Bronchial epithelial cell (primary cell): ENCODE measurements at places on chromosomes 3 and 15. TPM values are rescaled to one million over a fixed set of nuclear protein-coding genes. Genes with fewer than 3 reads are reported as not detected.

DNA sequence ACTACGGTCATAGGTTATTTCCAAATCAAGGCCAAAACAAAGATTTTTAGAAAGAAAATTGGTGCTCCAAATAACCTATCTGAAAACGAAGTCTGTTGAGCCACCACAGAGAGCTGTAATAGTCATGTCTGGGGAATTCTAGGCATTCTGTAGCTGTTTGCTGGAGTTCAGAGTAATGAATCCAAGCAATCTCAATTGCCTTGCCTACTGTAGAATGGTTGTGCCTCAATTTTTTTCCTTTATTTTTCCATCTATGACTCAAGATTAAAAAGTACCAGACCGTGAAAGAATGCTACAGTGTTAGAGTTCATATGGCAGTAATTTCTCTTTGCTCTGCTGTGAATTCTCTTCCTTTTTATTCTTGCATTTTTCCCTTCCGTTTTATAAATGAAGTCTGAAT is 1007.2 kb upstream of the ALCAM start:
- DNase-seq, result peak; percentile 11

- no peak for DNase-seq
Observed at GRCh38 chr15:87227846-87228245, 1028.7 kb downstream of the NTRK3 start.

GRCh38 chr15:61584410-61584809 is 355.3 kb upstream of the RORA start:
- peak; percentile 12 for DNase-seq

DNA sequence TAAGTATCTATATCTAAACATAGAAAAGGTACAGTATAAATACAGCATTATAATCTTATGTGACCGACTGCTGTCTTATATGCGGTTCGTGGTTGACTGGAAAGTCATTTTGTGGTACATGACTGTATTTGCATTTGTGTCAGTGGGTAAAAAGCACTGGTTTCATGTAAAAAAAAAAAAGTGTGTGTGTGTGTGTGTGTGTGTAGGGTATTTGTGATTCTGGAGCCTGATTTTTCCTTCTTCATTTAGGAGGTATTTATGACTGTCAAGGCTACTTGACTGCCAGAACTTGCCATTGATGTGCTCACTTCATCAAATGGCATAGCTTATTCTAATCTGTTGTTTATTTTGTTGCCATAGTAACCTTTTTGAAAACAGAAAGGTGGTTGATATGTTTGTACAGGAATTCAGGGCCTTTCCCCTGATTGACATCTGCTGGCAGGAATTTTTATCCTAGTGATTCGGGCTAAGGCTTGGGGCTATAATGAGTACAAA is 63.2 kb downstream of the AKAP13 start:
- DNase-seq, result peak; percentile 96

GRCh38 chr3:130905551-130905950 is 11.7 kb downstream of the ATP2C1 start:
- peak; percentile 55 for DNase-seq

DNA sequence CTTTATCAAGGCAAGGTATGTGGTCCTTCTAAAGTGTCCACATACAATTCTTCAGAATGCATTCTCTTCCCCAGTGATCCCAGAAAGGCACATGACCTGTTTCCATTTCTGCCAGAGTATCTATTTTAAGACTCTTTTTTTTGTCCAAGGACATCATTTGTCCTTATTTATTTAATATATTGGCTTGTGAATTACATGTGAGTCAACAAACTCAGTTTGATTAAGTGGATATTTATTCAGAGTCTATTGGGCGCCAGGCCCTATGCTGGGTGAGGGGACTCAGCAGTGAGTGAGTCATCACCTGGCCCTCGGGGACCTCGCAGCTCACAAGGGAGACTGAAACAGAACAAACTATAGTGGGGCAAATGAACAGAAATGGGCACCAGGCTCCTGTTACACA is 136.8 kb downstream of the SNRK start:
- DNase-seq, result no peak

DNA sequence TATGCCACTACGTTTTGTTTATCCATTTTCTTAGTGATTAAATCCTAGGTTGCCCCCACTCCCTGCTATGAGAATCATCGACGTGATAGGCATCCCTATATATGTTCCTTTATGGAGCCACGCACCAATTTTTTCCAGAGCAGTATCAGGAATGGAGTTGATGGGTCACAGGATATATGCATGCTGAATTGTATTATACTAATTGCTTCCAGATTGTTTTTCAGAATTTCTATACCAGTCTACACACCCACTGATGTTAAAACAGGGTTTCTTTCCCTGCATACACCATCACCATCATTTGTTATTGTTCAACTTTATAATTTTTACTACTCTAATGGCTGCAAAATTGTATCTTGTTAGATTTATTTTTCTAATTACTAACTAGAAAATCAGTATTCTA is 100.1 kb upstream of the MRPS22 start:
- no peak for DNase-seq

GRCh38 chr15:34490417-34491193 is 53.0 kb upstream of the GOLGA8A start:
- DNase-seq, result no peak

DNA sequence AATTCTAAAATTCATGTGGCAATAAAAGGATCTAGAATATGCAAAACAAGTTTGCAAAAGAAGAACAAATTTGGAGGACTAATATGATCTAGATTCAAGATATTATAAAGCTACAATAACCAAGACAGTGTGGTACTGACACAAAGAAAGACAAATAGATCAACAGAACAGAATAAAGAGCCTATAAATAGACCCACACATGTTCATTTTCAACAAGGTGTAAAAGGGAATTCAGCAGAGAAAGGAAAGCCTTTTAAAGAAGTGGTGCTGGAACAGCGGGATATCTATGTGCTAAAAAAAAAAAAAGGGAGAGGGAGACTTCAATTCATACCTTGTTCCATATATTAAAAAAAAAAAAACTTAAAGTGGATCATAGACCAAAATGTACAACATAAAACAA is 149.0 kb downstream of the WDR76 start:
- DNase-seq, result no peak

- peak; percentile 21 for DNase-seq
Observed at GRCh38 chr15:90529371-90530249, at the start of gene CRTC3. TSS of gene CRTC3 (plus strand) at chr15:90529923. CDS start at chr15:90530072, 149 bp downstream.

DNA sequence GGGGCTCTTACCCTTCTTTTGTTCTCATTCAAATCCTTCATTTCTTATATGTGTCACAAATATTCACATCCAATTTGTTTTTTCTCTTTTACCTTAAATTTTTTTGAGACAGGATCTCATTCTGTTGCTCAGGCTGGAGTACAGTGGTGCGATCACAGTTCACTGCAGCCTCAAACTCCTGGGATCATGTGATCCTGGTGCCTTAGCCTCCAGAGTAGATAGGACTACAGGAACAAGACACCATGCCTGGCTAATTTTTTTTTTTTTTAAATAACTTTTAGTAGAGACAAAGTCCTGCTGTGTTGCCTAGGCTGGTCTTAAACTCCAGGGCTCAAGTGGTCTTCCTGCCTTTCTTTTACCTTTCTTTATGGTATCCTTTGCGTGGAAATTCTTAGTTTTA is 66.5 kb downstream of the POLR2M start:
- DNase-seq, result no peak

DNA sequence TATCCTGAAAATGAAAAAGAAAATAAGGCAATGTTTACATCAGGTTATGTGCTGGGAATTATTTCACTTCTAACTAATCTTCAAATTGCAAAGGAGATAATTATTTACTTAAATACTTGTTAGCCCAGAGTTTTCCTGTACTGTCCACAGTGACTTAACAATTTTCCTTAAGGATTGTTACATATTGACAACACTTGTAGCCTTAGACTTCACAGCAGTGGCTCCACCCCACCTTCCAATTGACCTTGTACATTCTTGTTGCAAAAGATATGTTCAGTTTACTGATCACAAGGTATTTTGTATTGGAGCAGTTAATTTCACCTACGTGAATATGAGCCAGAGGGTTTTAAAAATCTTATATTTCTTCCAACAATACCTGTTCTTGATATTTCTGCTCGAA is 376.9 kb downstream of the CNTN6 start:
- DNase-seq, result no peak

DNA sequence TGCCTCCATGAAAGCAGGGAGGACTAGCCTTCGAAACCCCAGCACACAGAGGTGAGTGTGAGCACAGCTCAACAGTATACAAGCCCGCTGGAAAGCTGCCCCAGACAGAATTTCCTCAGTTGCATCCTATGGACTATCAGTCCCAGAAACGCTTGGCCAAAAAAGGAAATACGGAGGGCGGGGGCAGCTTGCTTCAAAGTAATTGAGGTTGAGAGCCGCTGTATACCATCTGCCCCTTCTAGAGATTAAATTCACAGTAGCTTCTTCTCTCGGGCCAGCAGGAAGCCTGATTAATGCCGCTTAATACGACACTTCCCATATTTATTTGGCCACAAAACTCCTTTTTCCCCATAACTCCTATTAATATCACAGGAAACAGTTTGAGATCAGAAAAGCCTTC is 88.7 kb downstream of the LIPC start:
- DNase-seq, result no peak

DNA sequence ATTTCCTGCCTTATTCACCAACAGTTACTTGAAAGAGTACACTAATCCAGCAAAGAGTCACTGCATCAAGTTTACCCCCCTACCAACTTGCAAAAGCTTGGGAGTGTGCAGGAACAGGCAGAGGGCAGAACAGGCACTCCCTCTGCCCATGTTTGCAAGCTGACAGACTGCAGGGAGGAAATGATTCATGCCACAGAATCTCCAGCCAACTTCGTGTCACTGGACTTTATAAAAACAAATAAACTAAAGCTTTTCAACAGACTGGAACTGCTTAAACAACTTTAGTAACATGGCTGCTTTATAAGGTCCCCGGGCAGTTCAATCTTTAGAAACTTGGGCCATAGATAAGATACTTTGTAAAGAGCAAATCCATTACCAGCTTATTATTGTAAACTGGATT is 129.5 kb downstream of the THRB start:
- peak; percentile 99 for DNase-seq

DNA sequence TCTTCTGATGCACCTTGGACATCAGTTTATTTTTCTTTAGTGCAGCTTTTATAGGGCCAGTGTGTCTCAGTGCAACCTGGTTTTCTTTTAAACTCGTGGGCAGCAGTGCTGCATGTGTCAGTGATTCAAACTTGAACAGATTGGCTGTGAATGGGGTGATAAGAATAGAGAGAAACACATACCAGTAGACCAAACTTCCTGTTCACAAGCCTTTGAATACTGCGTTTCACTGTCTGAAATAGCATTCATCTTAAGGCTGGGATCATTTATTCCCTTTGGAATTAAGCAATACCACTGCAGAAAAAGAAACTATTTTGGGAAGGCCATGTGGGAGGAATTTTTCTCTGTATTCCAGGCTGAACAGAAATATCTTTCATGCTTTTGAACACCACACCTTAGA is 51.7 kb downstream of the PHLDB2 start:
- DNase-seq, result no peak

- peak; percentile 24 for DNase-seq
Observed at GRCh38 chr3:30751610-30752299, 142.7 kb downstream of the GADL1 start.

GRCh38 chr15:69830430-69830829 is 267.3 kb downstream of the TLE3 start:
- no peak for DNase-seq

DNA sequence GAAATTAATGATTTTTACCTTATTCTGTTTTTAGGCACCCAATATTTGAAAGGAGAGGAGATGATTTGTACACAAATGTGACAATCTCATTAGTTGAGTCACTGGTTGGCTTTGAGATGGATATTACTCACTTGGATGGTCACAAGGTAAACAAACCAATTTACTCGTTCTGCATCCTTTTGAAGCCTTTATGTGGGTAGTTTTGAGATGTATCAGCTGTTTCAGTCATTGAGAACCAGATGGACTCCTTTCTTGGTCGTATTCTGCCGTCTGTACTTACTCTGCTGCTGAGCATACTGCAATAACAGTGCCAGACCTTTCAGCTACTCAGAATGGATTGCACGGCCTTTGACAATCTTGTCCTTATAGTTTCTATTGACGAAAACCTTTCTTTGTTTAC is 13.3 kb downstream of the DNAJB11 start:
- peak; percentile 74 for DNase-seq

DNA sequence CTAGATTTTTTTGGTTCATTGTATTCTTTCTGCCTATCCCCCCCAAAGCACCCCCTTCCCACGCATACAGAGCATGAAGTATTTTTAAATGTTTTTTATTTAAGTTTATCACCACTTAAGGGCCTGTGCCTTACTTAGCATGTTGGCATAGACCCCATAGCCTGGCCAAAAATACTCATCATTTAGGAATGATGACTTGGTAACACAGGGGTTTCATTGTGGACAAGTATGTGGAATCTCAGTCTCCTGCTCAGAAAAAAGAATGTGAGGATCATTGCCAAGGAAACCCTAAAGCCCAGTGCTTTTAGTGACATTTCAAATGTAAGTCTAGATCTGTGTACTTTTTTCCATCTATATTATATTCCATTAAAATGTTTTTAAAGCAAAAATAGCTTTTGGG is 146.3 kb downstream of the ALCAM start:
- DNase-seq, result no peak

- DNase-seq, result no peak
Observed at GRCh38 chr3:111311709-111312235, 230.2 kb upstream of the CD96 start.

GRCh38 chr3:172561897-172562640 is 38.8 kb upstream of the TNFSF10 start:
- peak; percentile 86 for DNase-seq

DNA sequence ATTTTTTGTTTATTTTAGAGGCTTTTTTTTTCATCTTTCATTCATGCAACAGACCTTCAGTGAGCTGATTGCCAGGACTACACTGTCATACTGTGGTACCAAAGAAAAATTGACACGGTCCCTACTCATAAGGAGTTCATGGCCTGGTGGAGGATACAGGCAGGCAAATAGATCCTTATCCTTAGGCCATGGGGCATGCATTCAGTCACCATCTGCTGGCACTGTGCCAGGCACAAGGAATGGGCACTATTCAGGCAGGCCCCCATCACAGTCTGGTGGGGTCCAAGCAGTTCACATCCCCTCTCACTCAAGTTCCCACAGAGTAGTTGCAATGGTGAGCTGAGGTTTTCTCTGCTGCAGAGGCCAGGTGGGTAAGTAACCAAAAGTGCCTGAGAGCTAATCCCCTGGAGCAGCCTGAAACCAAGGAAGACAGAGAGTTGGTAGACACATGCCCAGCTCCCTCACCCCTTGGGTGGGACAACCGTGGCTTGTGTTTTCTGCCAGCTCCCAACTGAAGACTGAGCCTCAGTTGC is 17.3 kb downstream of the CISH start:
- no peak for DNase-seq

DNA sequence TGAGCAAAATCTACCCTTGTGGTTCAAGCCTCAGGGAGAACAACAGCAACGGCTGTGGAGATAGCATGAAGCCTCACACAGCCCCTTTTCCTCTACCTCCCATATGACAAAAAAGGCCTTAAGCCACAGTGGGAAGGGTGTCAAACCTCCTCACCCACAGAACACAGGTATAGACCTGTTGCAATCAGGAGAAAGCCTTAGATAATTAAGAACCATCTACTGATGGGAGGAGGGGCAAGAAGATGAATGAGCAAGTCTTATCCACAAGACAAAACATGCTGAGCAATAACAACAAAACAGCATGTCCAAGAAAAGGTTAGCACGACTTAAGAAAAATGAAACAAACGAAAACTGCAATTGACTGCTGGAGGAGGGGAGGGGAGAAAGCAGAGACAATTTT is 272.9 kb upstream of the BCHE start:
- peak; percentile 71 for DNase-seq

The AGBL1 gene
- total RNA-seq, result not detected in 2 replicates

The TMC3 gene
- not detected in 2 replicates for total RNA-seq

The RETNLB gene
- total RNA-seq, result not detected in 2 replicates

The DUOXA2 gene
- total RNA-seq, result 0.13 TPM in 1 of 2 replicates, not detected in the other

The GRAMD1C gene
- total RNA-seq, result 1.1 and 1.3 TPM in 2 replicates

The TMEM202 gene
- not detected in 2 replicates for total RNA-seq

The KLHL6 gene
- under 0.01 TPM in 2 replicates for total RNA-seq

The IL17RE gene
- total RNA-seq, result 0.53 and 2.6 TPM in 2 replicates

The CLDN18 gene
- not detected in 2 replicates for total RNA-seq

The CRYBG3 gene
- total RNA-seq, result 13.4 and 17.7 TPM in 2 replicates
